Cerebellar nuclear complex (tissue), 1 donor: ENCODE measurements at places on chromosomes 13 and 19.

DNA sequence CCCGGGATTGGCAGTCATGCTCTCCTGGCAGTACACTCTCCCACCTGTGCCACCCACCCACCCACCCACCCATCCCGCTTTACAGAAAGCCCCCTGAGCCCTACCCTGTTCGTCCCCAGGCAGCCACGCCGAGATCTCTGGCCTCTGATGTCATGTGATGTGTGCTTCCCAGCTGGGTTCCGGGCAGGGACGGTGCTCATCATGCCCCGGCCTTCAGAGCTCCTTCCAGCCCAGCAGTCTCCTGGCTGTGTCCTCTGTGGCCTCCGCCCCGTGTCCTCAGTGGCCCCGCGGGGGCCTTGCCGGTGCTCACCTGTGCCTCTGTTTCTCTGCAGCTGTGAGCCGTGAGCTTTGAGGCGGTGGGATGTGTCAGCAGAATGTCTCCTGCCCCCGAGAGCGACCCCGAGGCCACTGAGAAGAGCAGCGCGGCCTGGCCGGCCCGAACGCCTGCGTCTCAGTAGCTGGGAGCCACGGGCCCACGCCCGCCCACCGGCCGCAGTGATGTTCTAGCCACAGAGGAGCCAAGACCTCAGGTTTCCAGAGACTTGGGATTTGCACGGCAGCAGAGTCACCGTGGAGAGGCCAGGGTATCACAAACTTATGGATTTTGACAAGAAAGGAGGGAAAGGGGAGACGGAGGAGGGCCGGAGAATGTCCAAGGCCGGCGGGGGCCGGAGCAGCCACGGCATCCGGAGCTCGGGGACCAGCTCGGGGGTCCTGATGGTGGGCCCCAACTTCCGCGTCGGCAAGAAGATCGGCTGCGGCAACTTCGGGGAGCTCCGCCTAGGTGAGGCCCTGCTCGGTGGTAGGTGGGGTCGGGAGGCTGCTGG lies 28.4 kb downstream of the CSNK1G2 start:
- no peak for DNase-seq

- no peak for DNase-seq
These were observed 56.8 kb upstream of the GTF3A start for GRCh38 chr13:27367570-27367969.

GRCh38 chr19:12967907-12968306 lies 1.5 kb upstream of the DAND5 start:
- DNase-seq, result no peak

DNA sequence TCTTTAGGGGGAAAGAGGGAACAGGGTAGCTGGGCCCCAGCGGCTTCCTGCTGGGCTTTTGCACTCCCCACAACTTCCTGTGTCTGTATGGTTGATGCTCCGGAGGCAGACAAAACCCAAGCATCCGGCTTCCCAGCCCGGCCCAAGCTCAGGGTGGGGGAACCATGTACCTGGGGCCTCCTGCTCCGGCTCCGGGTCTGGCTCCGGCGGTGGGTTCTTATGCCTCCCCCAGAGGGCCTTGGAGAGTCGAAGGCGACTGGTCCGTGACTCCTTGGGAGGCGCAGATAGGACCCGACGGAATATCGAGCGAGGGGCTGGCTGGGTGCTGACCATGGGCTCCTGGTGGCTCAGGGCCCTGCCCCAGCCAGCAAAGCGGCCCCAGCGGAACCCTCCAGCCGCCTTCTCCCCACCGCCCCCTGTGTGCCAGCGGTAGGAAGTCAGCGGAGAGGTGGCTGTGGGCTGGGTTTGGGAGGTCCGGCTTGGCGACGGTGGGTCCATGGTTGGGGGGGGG lies 428 bp downstream of the RASAL3 start:
- no peak for DNase-seq

- no peak for DNase-seq
These were observed 97.9 kb downstream of the GGACT start for GRCh38 chr13:100490692-100491091.
